ENCODE measurements at places on chromosomes 6 and 20.

GRCh38 chr20:9180481-9181257 is 111.8 kb downstream of the PLCB4 start:
- no peak for DNase-seq

DNA sequence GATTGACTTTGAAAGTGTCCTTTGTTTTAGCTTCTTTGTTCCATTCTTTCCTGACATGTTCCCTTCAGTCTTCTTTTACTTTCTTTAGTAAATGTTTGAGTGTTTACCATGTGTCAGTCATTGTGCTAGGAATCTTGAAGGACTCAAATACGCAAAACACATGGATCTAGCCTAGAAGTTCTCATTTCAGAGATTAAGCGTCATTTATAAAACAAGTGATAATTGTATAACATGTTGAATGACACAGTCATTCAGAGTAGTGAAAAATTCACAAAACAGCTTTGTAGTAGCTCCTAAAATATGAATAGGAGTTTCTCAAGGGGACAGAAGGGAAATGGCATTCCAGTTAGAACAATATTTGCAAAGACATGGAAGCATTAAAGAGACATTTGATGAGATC is 66.9 kb downstream of the MACROD2 start:
- no peak for DNase-seq

DNA sequence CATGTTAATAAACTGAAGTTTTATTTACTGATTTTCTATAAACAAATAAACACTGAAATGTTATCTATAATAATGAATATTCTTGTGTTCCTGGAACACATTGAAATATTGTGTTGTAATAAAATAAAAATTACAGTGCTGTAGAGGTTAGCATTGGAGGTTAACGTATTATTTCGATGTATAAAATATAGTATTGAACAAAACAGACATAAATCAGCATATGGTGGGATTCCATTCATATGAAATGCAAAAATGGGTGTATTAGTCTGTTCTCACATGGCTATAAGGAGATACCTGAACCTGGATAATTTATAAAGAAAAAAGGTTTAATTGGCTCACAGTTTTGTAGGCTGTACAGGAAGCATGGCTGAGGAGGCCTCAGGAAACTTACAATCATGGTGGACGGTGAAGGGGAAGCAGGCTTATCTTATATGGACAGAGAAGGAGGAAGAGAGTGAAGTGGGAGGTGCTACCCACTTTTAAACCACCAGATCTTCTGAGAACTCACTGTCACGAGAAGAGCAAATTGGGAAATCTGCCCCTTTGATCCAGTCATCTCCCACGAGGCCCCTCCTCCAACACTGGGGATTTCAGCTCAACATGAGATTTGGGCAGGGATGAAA is 24.6 kb upstream of the BMP6 start:
- DNase-seq, result no peak

DNA sequence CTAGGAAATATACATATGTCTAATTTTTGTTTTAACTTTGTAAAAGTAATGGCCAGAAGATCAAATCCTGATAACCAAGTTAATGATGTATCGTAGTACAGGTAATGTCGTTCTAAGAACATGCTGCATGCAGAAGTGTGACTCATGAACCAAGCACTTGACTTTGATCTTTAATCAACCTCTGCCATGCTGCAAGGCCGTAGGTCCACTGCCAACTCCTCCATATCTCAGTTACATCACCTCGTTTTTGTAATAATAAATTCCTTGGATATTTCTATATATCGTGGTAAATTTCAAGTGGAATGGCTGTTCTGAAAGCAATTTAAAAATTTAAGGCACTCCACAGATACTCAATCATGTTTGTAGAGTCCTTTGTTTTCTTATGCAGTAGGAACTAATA is 771.7 kb downstream of the EPHA7 start:
- no peak for DNase-seq

GRCh38 chr20:59082981-59083380 is 40.4 kb upstream of the PRELID3B start:
- no peak for DNase-seq

DNA sequence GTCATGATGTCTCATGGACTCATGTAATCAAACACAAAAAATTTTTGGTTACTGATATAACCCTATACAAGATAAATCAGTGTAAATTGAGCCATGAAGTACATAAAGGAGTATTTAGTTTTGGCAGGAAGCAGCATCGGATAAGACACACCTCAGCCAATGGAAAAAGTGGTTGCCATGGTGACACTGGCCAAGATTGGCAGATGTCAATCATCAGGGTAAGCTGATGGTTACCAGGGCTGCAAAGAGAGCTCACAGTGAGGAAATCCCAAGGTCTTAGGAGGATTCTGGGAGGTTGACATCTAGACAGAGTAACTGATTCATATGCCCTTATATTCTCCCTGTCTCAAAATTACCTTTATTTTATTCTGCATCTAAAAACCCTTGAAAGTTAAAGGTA is 203.8 kb upstream of the PCSK2 start:
- no peak for DNase-seq

GRCh38 chr6:83072726-83073125 is 5.3 kb downstream of the DOP1A start:
- DNase-seq, result no peak

DNA sequence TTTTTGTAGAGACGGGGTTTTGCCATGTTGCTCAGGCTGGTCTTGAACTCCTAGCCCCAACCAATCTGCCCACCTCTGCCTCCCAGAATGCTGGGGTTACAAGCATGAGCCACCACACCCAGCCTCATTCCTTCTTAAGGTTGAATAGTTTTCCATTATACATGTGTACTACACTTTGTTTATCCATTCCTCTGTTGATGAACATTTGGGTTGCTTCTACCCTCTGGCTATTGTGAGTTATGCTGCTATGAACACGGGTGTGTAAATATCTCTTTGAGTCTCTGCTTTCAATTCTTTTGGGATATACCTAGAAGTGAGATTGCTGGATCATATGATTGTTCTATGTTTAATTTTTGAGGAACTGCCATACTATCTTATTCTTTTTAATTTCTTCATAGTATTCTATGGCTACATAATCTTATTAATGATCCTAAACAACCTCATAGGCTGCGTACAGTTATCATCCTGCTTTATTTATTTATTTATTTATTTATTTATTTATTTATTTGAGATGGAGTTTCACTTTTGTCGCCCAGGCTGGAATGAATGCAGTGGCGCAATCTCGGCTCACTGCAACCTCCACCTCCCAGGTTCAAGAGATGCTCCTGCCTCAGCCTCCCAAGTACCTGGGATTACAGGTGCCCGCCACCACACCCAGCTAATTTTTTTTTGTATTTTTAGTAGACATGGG is 49.2 kb upstream of the TLDC2 start:
- no peak for DNase-seq

- no peak for DNase-seq
Measured at GRCh38 chr20:38755324-38755910, 7.2 kb downstream of the ACTR5 start.

DNA sequence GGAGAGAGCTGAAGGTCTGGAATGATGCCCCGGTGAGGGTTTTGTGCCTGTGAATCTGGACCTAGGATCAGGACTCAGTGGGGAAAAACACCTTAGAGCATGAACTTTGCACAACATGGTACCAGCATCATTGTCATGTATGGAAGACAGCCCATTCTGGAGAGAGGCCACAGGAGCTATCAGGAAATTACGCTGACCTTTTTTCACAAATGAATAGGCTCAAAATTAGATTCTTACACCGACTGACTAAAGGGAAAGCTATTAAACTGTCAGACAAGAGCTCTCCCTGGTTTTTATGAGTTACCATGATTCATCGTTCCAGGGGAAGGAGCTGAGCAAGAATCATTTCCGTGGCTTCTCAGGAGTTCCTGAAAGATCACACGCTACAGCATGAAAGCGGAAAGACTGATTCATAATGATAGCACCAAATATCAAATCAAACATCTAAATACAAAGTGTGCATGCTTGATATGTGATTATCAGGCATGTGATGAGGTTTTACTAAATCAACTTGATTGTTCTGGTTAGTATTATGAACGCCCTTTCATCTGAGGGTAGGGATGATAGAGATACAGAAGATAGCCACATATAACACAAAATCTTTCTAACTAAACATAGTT is 224.9 kb upstream of the SMLR1 start:
- DNase-seq, result peak; percentile 65

DNA sequence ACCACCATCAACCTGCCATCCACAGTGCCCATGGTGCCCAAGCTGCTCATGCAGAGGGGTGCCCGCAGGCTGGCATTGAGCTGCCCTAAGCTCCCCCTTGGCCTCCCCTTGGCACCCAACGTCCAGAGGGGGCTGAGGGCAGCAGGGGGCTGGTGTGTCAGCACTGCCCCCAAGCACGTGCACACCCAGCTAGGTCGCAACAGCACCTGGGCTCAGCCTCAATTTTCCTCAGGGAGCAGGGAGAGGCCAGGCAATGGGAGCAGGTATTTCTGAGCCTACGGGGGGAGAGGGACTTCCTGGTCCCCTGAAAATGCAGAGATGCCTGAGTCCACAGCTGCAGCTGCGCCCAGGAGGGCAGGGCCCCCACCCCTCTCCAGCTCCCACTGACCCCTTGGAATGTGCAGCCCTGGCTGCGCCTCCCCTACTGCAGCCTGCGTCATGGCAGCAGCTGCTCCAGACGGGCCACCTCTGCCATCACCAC is 204.2 kb downstream of the ANKRD60 start:
- DNase-seq, result no peak

DNA sequence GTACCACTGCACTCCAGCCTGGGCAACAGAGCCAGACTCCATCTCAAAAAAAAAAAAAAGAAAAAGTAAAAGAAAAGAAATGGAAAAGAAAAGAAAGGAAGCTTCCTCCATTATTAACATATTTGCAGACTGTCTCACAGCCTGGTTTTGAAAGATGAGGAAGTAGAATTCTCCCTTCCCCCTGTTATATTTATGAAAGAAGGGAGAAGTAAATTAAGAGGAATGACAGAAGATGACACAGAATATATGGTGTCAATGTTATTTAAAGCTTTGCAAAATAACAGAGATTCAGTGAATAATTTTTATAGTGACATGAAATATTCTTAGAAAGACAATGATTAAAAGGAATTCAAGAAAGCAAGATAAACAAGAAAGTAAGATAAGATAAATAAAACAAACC is 83.7 kb upstream of the PRSS16 start:
- DNase-seq, result no peak

DNA sequence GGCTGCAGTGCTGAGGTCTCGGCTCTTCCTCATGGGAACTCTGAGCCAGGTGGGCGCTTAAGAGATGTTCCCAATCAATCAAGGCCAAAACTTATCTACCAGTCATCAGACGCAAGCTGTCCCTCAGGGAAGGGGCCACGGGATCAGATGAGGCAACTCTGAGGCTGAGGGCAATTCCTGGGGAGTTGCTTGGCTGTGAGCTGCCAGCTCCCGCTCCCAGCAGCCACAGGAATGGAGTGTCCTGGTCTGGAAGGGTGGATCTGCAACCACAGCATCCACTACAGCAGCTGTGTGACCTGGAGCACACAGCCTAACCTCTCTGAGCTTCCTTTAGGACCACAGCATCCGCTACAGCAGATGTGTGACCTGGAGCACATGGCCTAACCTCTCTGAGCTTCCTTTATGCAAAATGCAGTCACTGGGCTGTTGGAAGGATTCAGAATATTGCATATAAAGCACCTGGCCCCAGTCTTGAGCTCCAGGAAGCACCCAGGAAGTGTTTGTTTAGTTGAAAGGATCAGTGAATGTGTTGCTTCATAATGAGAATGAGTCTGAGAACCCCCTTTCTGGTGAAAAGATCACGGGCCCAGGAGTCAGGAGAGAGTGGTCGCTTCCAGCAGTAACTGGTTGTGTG is 60.9 kb downstream of the TFAP2C start:
- no peak for DNase-seq

DNA sequence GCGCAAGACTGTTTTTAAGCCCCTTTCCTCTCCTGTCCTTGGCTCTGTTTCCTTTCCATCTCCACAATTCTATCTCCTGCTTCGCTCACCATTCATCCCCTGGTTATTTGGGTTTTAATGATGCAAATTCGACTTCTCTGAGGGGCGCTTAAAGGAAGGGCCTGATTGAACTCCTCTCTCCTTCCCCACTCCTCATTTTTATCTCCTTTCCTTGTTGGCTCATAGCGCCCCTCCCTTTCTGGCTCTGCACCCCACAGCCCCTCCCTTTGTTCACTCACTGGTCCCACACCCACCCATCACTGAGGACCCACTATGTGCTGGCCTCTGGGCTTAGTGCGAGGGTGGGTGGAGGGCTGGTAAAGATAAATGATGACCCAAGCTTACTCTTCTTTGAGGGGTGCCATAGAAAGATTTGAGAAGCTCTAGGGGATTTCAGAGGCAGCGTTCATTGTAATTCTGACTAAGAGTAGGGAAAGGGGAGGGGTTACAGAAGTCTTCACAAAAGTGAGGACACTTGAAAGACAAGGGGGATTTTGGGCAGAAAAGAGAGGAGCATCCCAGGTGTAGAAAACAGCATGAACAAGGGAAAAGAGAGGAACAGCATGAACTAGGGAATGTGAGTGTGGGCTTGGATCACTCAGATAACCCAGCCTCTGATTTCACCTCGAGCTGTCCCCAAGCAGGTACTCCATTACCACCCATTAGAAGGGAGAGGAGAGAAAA is 507.8 kb downstream of the CD83 start:
- no peak for DNase-seq

DNA sequence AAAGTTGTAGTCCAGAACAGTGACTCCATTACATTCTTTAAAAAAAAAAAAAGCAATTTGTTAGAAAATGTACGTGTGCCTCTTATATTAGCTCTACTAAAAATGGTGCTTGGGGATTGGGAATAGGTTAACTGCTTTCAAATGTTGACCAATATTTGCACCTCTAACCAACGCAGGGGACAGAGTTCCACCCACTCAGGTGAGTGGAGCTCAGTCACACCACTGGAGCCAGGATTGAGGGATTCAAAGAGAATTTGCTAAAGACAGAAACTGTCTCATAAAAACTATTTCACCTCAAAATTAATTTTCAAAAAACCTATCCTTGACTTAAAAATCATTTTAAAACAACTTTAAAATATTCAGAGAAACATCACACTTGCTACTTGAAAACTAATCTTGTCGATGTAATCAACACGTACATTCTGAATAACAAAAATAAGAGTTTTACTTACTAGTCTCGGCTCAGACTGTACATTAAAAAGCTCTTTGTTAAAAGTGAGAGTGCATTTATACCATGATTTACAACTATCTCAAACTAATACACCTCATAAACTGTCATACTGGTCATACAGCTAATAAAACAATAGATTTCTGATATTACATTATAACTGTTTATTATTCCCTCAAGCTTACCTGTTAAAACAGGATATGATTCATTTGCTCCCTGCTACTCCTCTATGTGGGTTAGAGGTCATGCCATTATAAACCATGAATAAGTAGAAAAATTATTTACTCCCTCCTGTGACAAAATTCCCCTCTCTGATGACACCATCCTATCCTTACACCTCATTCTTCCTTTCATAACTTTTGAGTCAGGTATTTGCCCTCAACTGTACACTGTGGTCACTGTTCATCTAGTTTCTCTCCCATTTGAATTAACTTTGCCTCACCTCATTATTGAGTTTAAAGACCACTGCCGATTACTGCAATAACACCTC is 88.6 kb downstream of the PDE10A start:
- no peak for DNase-seq

- DNase-seq, result no peak
Measured at GRCh38 chr6:166939345-166939744, 17.0 kb downstream of the RNASET2 start.

- DNase-seq, result no peak
Measured at GRCh38 chr20:8321001-8321400, 188.9 kb downstream of the PLCB1 start.

- no peak for DNase-seq
Measured at GRCh38 chr6:157401734-157402338, 20.8 kb downstream of the ZDHHC14 start.
